ENCODE measurements at places on chromosomes 13 and 19.

DNA sequence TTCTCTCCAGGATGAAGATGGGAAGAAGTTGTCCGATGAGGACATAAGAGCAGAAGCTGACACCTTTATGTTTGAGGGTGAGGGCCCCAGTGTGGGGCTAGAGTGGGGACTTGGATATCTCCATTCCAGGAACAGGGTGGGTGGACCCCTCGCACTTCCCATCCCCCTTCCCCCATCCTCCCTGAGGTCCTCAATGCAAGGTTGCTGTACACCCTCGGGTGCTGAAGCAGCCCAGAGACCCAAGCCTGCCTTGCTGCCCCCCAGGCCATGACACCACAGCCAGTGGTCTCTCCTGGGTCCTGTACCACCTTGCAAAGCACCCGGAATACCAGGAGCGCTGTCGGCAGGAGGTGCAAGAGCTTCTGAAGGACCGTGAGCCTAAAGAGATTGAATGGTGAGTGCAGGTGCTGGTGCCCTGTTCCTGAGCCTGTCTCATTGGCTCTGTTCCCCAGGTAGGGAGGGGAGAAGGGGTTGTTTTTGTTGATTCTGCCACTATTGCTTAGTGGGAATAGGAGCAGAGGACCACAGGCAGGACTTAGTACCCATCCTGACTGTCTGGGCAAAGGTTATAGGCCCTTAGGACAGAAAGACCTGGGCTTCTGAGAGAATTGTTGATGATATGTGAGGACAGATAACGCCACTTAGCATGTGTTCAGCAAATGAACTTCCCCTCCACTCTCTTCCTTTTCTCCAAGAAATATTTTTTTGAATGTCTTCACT is 12.0 kb downstream of the CYP4F3 start:
- no peak for DNase-seq

DNA sequence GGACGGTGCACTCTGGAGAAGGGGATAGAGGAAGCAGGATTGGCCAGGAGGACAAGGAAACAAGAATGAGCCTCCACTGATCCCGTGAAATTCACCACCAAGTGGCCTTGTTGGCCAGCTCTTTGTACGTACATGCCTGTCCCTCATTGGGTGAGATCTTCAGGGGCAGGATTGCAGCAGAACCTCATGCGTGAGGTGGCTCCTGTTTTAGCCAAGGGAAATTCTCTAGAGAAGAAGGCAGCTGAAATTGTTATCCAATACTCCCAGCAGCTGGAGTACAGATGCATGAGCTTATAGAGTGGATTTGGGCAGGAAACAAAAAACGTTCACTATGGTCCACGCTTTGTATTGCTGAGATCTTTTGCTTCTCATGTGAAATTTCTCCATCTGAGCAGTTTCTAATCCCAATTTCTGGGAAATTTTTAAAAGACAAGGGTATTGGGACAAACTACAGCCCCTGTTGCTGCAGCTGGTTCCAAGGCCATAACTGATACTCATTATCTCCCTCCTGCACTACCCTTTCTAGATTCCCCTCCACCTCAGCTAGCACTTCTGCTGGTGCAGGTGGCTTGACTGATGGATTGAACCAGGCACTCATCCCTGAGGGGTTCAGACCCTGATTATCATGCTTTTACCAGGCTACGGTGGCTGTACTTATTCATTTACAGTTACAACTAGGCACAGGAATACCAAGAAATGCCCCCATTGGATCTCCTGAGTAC is 3.9 kb upstream of the RNF6 start:
- DNase-seq = no peak

DNA sequence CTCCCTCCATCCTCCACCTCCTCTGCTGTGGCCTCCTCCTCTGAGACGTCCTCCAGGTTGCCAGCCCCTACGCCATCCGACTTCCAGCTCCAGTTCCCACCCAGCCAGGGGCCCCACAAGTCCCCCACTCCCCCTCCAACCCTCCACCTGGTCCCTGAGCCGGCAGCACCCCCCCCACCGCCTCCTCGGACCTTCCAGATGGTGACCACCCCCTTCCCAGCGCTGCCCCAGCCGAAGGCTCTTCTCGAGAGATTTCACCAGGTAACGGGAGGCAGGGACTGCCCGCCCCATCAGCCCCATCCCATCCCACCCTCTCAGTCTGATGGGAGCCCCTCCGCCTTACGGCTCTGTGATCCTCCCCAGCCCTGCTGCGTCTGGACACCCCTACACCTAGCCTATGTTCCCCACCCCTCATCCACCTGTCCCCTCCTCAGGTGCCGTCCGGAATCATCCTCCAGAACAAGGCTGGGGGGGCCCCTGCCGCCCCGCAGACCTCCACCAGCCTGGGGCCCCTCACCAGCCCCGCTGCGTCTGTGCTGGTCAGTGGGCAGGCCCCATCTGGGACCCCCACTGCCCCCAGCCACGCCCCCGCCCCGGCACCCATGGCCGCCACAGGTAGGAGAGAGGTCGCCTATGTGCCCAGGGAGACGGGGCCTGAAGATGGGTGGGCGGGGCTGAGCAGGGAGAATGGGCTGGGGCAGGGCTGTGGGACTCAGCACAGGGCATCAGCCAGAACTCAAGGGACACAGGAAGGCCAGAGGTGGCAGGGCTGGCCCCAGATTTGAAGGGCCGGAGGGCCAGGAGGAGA is 18.6 kb upstream of the EHD2 start:
- no peak for DNase-seq

DNA sequence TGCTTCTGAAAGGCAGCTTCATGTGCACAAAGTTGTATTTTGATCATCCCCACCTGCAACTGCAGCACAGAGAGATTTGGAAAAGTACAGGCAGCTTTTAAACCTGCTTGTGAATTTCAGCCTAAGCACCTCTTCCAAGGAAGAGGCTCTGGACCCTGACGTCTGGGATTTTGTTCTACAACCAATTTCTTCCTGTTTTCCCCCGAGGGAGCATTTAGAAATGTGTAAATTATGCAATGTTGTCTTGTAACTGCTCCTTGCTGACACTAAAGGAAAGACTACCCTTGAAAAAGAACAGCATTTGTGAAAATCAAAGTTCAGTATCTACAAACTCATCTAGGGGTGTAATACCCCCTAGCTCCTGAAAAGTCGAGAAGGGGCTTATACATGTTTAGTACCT is 15.4 kb downstream of the MED26 start:
- no peak for DNase-seq

DNA sequence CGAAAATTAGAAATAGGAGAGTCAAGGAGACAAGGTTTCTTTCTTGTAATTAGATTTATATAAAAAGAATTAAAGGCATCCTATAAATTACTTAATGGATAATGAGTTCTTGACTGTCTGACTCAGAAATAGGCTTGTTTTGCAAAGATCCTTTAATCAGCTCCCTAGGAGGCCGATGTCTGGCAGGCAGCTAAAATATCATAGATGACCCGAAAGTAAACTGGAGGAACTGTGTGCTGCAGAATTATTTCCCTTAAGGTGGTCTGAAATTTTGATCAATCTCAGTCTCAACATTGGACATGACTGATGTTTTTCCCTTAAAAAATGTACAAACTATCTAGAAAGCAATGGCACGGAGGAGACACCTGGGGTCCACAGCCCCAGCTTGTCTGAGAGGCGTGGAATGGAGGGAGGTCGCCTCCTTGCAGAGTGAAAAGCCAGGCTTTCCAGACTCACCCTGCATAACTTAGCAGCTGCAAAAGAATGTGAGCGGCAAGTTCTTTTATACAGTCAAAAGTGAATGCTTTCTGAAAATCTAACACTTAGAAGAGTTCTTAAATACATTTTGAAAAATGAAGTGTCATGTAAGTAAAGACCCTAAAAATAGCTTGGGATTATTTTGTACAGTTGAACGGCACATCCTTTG is 44.8 kb downstream of the MBNL2 start:
- DNase-seq = no peak

DNA sequence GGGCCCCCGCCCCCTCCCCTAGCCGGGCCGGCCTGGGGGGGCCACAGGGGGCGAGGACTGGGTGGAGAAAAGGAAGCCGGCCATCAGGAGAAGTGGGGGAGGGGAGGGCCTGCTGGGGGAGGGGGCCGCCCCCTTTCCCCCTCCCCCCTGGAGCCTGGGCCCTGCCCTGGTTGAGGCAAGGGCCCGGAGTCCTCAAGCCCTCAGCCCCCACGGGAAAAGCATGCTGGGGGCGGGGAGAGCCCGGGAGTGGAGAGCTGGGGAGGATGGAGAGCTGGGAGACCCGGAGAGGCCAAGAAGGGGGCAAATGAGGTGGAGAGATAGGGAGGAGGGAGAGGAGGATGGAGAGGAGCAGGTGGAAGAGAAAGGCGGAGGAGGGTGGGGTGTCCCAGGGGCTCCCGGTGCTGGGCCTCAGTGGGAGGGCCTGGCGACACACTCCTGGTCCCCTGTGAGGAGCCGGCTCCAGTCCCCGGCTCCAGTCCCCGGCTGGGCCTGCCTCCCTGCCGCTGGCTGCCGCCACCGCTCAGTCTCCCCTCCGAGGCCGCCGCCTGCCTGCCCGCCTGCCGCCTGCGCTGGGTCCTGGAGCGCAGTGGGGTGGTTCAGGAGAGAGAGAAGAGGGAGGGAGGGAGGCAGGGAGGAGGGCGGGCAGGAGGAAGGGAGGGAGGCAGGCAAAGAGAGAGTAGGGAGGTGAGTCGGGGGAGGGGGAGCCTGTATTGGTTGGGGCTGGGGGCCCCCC is at the start of gene GRIK5:
Gene GRIK5 (minus strand): TSS at position 588 of the 733 bp plus-strand sequence. CDS start 4,436 bp downstream, outside the sequence.
- no peak for DNase-seq

DNA sequence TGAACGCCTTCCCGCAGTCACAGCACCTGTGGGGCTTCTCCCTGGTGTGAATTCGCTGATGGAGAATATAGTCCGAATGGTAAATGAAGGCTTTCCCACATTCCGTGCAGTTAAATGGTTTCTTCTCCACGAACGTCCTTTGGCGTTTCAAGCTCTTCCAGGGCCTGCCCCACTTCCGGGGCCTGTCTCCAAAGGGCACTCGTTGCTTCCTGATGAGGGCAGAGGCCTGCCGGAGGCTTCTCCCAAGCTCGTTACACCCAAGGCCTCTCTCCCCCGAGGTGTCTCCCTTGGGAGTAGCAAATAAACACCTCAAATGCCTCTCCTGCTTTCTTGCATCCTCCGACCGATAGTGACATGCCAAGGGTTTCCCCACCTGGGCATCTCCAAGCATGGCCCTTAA is 34.3 kb downstream of the ZNF473 start:
- no peak for DNase-seq

DNA sequence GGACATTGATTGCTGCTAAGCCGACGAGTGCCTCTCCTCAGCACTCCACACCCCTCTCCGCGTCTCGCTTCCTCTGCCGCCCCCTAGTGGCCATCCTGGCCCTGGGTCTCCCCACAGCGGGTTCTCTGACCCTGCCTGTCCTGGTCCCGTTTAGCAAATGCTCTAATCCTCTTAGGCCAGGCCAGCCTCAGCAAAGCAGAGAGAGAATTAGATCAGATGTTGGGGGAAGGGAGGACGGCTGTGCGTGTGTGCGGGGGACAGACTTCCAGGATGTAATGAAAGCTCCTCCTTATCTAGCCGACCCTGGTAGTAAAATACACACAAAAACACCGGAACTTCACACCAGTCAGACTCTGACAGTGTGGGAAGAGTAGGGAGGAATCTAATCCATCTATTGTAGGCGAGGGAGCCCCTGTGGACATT is 4.5 kb downstream of the TPRX2 start:
- DNase-seq = peak; percentile 80

DNA sequence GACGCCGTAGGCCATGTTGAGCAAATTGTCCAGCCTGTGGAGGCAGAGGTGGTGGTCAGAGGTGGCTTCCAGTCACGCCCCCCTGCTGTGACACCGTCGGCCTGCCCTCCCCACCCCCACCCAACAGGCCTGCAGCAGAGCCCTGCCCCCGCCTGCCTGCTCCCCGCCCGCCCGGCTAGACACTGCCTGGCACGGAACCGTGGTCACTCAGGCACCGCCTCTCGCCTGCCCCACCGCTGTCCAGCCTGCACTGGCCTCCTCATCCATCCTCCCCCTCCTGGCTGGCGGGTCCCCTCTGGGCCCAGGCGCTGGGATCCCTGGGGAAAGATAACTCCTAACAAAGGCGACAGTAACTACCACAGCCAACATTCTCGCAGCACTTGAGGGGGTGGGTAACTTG is 21.7 kb downstream of the PRKCSH start:
- DNase-seq = no peak

GRCh38 chr13:104750377-104750776 is 1684.2 kb upstream of the SLC10A2 start:
- DNase-seq = no peak

GRCh38 chr13:101996954-101997353 is 404.9 kb downstream of the FGF14 start:
- no peak for DNase-seq

DNA sequence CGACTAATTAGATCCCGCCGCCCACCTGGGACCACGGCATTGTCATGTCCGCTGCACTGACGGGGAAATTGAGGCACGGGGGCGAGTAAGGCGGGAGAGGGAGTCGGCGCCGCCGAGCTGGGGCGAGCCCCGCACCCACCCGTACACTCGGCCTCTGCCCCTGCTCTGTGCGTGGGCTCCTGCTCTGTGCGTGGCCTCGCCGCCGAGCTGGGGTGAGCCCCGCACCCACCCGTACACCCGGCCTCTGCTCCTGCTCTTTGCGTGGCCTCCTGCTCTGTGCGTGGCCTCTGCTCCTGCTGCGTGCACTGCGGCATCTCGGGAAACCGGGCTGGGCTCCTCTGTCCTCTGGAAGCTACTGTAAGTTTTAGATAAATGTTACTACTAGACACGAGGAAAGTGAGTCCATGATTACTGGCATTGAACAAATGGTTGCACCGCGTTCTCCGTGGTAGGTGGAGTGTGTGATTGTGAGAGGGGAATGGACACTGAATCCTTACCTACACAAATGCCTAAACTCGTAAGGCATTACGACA is 826 bp upstream of the C1QTNF9 start:
- no peak for DNase-seq

- no peak for DNase-seq
Observed at GRCh38 chr19:51116736-51117286, 7.9 kb upstream of the SIGLEC9 start.

GRCh38 chr13:68214691-68215415 is 984.7 kb upstream of the PCDH9 start:
- DNase-seq = no peak

DNA sequence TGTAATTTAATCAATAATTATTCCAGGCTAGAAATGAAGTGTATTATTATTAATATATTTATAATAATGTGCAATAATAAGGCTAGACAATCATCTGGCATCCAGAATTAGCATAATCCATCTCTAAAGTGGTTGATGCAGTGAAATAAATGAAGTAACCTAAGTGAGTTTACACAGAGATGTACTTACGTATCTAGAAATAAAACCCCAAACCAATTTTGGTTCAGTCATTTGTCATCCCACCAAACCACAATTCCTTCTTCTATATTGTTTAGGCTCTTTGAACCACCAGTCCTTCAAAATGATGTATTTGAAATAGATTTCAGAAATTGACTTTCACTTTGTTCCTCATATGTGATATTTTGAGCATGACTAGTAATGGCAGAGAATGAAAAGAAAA is 247.6 kb upstream of the MIR17HG start:
- no peak for DNase-seq

- peak; percentile 74 for DNase-seq
Observed at GRCh38 chr19:38213911-38214625, 10.0 kb downstream of the DPF1 start.

GRCh38 chr19:14146789-14147216 is 10.4 kb upstream of the ASF1B start:
- DNase-seq = no peak

GRCh38 chr19:48719263-48720171 is at the start of gene MAMSTR:
MAMSTR (minus strand) TSS chr19:48719725; CDS start chr19:48719031, 694 bp downstream.
- DNase-seq = no peak
